Foreskin keratinocyte (primary cell): ENCODE measurements at places on chromosomes 3 and 15.

- DNase-seq = no peak
Observed at GRCh38 chr15:25469377-25469776, 30.6 kb upstream of the UBE3A start.

DNA sequence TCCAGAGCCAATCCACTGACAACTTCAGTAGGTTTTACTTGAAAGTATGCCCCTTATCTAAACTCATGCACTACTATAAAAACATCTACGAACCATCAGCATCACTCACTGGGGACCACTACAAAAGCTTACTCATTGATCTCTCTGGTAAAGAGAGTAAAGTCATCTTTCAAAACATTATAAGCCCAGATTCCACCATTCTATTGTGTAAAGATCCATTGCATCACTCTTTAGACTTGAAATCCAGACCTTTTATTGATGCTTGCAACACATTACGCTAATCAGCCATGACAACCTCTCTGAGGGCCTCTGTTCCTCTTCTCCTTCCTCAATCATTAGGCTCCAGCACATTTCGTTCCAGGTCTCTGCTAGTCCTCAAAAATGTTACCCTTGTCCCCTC, 248.9 kb upstream of the WNT5A start:
- DNase-seq = no peak

DNA sequence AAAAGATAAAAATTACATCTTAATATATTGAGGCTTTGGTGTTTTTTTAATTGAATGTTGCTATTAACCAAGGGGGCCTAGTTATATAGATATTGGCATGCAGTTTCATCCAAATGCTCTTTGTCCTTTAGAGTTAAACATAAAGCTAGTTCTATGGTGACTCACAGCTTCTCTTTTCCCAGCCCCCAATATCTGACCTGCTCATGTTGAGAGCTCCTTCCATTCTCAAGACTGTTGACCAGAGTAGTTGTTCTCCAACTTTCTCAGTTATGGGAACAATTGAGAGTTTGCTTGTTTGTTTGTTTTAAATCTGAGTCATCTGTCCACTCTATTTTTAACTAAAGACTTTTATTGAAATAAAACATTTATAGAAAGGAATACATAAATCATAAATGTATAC, 15.8 kb upstream of the RARB start:
- DNase-seq = no peak

GRCh38 chr3:171506743-171507319, 46.6 kb upstream of the TNIK start:
- peak; percentile 29 for DNase-seq

DNA sequence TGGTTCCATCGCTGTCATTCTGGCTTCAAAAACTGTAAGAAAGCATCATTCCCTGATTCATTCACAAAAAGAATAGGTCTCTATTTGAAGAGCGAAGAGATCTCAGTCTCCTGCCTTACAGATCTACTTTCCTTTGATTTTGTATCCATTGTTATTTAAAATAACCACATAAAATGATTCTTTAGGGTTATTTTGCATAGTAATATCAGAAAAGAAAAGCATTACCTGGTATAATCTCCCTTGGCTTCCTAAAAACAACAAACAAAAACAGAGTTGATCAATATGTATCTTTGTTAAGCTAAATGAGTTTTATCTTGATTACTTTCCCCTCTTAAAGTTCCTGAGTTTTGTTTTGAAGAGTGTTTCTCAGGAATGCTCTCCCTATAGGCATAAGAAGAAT, 126.6 kb upstream of the LMOD3 start:
- no peak for DNase-seq

GRCh38 chr15:54082836-54083492, 104.7 kb downstream of the UNC13C start:
- no peak for DNase-seq

- DNase-seq = no peak
Observed at GRCh38 chr15:75339531-75340240, 3.8 kb downstream of the COMMD4 start.

- peak; percentile 82 for DNase-seq
Observed at GRCh38 chr3:32313723-32314473, 75.4 kb downstream of the CMTM8 start.

- DNase-seq = peak; percentile 73
Observed at GRCh38 chr3:191066669-191067068, 132.4 kb upstream of the OSTN start.

- DNase-seq = peak; percentile 36
Observed at GRCh38 chr3:146507331-146508120, 36.9 kb downstream of the PLSCR1 start.

GRCh38 chr15:51438526-51438925, 97.1 kb downstream of the GLDN start:
- DNase-seq = no peak

DNA sequence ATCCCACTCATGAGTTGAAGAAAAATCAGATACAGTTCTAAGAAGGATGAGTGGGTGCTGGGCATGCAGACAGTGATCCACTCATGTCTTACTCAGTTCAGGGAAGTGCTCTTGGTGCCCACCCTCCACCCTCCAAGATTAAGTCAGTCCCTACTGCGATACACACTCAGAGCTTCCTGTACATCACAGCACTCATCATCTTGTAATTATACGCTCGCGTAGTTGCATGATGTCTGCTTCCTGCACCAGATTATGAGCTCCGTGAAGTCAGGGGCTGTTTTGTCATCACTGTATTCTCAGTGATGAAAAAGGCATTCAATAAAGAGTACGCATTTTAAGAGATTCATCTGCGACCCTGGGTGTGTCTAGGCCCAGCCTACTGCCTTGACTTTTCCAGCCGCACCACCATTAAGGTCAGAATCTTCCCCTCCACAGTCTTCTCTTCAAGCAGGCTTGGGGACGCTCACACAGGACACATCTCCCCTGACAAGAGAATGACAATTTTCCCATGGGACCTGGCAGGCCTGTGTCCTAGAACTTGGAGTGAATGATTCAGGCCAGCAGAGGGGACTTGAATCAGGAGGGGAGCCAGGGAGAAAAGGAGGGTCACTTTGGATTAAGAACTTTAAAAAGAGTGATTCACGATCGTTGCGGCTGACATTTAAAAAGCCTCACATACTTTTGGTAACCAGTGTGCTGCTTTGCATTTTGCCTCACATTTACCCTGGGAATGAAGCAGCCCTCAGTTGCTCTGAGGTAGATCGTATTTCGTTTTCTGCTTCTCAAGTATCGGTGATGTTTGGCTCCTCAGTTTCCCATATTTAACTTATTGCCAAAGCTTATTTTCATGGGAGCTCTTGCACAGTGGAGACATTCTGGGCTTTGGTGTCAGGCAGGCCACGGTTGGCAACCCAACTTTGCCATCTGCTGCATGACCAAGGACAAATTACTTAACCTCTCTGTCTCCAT, 7.9 kb upstream of the PDE8A start:
- DNase-seq = no peak

DNA sequence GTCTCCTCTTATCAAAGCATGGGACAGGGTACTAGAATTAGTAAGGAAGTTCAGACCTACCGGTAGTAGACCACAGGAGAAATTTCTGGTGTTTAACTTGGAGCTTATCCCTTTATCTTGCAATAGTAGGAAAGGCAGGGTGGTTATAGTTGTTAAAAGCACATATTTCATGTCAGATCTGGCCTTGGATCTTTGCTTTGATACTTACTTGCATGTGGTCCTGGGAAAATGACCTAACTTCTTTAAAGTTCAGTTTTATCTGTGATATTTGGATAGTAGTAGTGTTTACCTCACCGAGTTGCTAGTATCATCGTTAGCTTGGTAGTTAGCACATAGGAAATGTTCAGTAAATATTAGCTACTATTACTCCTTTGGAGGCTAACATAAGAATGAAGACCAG, 15.4 kb downstream of the EXOG start:
- DNase-seq = no peak

- no peak for DNase-seq
Observed at GRCh38 chr3:176633511-176633910, 563.8 kb downstream of the TBL1XR1 start.

DNA sequence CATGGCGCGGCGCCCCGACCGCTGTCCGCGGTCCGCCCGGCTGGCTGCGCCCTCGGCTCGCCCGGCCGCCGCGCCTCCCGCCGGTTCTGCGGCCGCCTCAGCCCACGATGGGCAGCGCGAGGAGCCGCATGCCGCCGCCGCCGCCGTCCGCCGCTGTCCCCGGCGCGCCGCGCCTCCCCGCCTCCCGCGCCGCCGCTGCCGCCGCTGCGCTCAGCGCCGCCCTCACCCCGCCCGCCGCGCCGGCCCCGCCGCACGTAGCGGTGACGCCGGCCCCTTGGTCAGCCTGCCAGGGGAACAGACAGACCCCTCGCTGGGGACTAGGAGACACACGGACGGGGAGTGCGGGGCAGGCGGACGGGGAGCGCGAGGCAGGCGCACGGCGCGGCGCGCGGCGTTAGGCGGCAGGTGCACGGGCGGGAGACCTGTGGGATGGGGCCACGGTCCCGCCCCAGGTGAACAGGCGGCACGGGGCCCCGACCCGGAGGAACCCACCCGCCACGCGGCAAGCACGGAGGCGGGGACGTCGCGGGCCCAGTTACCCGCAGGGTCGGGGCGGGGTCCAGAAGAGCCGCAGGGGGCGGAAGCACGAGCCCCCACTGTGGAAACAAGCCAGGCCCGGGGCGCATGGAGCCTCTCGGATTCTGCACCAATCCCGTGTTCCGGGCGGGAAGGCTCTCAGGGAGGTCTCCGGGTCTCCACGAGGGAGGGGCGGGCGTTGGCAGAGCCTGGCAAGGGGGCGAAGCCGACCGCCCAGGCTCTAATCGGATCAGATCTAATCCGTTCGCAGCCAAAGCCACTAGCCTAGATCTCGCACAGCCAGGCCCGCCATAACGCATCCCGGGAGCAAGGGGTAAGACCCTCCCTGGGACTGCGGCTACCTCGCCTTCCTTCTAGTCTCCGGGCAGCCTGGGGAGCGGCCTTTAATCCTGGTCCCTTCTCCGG, at the start of gene CSPG5:
TSS of gene CSPG5 (minus strand) at position 175 of the 942 bp plus-strand sequence. CDS start at position 3, 172 bp downstream.
- DNase-seq = no peak

DNA sequence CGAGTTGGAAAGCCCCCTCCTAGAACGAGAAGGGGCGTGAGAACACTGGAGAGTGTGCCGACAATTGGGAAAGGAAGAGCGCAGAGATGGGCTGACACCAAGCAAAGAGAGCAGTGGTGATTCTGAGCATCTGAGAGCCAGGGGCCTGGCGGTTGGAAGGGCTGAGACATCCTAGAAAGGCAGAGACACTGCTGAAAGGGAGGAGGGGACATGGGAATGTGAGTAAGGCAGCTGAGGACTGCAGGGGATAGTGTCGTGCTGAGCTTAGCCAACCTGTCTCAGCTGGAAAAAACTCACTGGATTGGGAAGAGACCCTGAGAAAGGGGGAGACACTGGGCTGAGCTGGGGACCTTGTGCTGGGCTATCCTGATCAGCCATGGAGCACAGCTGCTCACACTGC, 58.1 kb upstream of the SLC6A6 start:
- no peak for DNase-seq

DNA sequence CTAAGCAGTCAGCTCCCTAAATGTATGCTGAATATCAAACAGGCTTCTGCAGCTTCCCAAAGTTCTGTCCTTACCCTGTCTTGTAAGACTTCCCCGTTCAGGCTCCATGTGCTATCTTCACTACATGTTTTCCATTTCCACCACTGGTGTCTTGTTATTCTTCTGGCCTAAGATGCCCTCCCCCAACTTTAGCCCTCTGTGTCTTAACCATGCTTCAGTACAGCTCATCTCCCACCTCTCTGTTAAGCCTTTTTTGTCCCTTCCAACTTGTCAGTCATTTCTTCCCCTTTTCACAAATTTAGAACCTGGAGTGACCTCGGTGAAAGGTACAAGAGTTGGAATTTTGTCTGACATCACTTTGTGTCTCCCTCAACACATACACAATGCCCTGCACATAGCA, 151.7 kb upstream of the TBL1XR1 start:
- DNase-seq = no peak

- peak; percentile 14 for DNase-seq
Observed at GRCh38 chr15:91302588-91303439, 202.8 kb downstream of the SV2B start.

- DNase-seq = peak; percentile 12
Observed at GRCh38 chr3:66778777-66779176, 219.3 kb upstream of the KBTBD8 start.

DNA sequence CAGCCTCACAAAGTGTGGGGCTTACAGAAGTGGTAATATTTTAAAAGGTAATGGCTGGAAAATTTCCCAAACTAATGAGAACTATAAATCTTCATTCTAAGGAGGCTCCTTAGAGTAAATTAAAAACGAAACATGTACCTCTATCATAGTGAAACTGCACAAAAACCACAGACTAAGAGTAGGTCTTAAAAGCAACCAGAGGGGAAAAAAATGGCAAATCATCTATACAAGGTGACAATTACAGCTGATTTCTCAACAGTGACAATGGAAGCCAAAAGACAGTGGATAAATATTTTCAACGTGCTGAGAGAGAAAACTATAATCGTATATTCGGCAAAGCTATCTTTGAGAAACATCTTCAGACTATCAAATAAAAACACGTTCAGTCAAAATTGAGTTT, 20.6 kb downstream of the HEG1 start:
- DNase-seq = no peak

DNA sequence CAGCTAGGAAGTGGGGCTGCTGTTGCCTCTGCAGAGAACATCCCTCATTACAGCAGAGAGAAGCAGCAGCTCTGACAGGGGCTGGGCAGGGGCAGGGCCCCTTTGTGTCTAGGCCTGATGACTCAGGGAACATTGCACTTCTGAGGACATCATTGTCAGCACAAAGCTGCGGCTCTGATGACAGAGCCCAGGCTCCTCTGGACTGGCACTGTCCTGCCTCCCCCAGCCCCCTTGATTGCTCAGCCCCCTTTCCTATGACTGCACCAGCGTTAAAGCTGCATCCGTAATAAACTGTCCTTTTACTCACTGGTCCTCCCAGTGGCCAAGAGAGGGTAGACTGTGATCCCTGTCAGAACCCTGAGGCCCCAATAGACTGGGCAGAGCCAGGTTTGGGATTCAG, 18.3 kb downstream of the TRH start:
- DNase-seq = no peak

GRCh38 chr3:127107002-127107401, 85.9 kb upstream of the PRR23E start:
- no peak for DNase-seq

DNA sequence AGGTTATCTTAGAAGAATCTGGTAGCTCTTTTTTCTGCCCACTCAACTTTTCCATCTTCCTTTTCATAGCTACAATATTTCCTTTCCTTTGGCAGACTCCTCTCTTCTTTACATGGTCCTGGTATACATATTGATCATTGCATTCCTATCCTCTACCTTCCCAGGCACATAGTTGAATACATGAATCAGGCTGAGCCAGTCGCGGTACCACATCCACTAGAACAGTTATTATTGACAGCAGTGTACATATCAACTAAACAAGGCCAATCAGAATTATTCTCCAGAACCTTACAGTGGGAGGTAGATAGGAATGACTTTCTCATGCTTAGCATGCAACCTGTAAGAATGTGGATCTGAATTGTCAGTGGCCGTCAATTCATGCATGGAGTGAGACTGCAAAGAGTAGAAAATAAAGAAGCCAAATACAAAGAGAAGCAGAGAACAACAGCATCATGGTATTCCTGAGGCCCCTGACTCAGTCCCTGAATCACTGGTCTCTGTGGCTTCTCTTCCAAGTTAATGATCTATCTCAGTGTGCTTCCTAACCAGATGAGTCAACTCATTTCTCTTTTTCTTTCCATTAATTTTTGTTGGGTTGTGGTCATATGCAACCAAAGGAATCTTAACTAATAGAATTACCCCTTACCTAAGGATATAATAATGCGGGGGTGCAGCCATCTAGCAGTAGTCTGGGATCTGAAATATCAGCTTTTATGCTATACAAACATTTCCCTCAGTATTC, 60.9 kb upstream of the DCBLD2 start:
- peak; percentile 98 for DNase-seq

- DNase-seq = peak; percentile 26
Observed at GRCh38 chr3:154059833-154060232, 61.4 kb upstream of the ARHGEF26 start.

GRCh38 chr3:115691964-115692363, 68.7 kb downstream of the GAP43 start:
- DNase-seq = no peak
